Progenitor cell of endocrine pancreas (in vitro differentiated cells): ENCODE measurements at places on chromosomes 3 and 15. TPM values are rescaled to one million over a fixed set of nuclear protein-coding genes. Genes with fewer than 3 reads are reported as not detected.

HRG gene
- not detected in 2 replicates for total RNA-seq

NANOGP8 gene
- total RNA-seq = 0.36 and 0.75 TPM in 2 replicates

- no peak for DNase-seq
These were observed 98.3 kb upstream of the ZBTB20 start for GRCh38 chr3:115245438-115245837.

DNA sequence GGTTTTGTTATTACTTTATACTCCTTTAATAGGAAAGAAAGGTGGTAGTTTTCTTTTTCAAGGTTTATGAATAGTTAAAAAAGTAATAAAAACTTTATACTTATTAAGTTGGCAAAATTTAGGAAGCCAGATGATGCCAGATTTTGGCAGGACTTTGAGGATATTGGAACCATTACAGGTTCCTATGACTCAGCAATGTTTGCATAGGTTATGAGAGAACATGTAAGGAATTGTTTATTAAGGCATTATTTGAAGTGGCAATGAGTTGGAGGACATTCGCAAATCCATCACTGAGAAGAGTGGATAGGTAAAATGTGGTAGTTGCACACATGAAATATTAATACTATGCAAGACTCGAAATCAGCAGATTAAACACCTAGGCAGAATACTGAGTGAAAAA lies 29.9 kb downstream of the CDAN1 start:
- no peak for DNase-seq

DNA sequence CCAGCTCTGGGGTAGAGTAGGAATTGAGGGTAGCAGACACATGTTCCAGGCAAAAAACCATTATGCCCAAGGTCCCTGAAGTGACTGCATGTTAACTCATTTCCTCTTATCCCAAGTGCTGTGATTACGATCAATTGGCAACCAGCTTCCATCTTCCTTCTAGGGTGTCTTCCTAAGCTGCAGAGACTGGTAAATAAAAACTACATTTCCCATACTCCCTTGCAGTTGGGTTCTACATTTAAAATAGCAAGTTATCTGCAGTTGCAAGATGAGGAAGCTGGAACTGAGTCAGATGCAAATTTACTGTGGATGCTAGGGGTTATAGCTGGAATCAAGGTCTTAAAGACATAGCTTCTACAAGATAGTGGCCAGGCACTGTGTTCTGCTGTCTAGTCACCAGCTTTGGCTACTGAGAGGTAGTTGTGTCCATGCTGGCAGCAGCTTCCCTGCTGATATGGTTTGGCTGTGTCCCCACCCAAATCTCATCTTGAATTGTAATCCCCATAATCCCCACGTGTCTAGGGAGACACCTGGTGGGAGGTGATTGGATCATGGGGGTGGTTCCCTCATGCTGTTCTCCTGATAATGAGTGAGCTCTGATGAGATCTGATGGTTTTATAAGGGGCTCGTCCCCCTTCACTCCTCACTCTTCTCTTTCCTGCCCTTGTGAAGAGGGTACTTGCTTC lies 51.3 kb upstream of the FBN1 start:
- DNase-seq = no peak

DNA sequence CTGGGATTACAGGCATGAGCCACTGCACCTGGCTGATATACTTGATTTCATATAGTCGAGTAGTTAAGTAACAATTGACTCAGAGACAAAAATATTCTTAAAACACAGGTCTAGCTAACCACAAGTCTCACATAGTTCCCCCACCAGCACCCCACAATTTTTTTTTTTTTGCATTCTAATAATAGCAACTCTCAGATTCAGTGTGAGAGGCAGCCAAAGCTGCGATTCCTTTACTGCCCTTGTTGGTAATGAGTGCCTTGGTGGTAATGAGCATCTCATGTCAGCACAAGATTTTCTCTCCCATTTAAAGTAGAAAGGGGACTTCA lies 72.5 kb downstream of the WWTR1 start:
- DNase-seq = no peak

DNA sequence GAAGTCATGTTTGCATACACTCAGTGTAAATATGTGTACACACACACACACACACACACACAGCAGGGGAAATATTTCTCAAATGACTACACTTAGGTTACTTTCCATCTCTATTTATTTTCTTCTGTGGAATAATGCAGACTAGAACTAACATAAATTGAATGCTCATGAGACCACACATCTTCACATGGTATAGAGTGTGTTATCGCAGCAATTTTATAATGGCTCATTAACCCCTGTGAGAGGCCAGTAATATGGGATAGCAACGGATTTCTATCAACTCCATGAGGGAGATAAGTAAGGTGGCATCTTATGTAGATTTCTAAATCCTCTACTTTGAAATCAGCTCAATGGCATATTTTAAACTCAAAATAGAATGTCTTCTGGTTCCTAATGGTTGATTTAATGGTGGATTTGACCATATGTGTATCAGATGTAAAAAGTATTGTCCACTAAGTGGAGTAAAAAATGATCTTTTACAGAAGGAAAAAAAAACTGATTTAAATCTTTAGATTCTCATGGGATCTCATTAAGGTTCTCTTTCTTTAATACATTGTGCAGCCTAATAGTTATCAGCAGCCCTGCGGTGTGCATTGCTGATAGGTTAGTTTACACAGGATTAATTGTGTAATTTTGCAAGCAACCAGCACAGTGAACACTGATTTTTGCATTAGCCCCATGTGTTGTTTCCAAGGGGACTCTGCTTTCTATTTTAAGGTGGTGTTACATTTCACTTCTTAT lies 32.0 kb downstream of the CHL1 start:
- no peak for DNase-seq

DNA sequence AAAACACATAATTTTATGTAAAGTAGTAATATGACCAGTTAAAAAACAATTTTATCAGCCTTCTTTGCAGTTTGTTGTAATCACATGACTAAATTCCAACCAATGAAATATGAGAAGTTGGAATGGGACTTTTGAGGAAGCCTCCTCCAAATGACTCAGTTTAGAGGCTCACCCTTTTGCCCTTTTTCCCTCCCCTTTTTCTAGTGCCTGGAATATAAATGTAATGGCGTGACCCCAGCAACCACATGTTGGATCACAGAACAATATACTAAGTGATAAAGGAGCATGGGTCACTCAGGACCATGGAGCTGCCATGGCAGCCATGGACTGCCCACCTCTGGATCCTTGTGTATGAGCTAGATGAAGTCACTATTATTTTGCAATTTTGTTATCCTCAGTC lies 48.8 kb upstream of the HEG1 start:
- no peak for DNase-seq

- DNase-seq = no peak
These were observed 37.5 kb downstream of the PML start for GRCh38 chr15:74032046-74032445.

PIERCE2 gene
- 4.7 and 5.8 TPM in 2 replicates for total RNA-seq

- DNase-seq = no peak
These were observed 3.9 kb downstream of the SCN5A start for GRCh38 chr3:38645601-38646000.

DLL4 gene
- total RNA-seq = 6.2 and 6.5 TPM in 2 replicates

CLRN1 gene
- not detected in 2 replicates for total RNA-seq

GRCh38 chr3:129118745-129119144 lies 2.9 kb downstream of the RAB43 start:
- DNase-seq = no peak
